ENCODE measurements at places on chromosomes 1 and 21.
A peak's percentile ranks its signal among the peaks of the same experiment; 100 is the strongest.

- DNase-seq: no peak
Measured at GRCh38 chr1:217079584-217079983, 356.4 kb upstream of the ESRRG start.

GRCh38 chr1:152107031-152107983 lies 7.9 kb downstream of the TCHH start:
- peak; percentile 1 for DNase-seq

GRCh38 chr1:230502306-230502705 lies 76.2 kb upstream of the PGBD5 start:
- no peak for DNase-seq

- DNase-seq: no peak
Measured at GRCh38 chr1:229991724-229992333, 75.2 kb upstream of the GALNT2 start.

- no peak for DNase-seq
Measured at GRCh38 chr1:157325220-157325619, 187.0 kb upstream of the ETV3 start.

DNA sequence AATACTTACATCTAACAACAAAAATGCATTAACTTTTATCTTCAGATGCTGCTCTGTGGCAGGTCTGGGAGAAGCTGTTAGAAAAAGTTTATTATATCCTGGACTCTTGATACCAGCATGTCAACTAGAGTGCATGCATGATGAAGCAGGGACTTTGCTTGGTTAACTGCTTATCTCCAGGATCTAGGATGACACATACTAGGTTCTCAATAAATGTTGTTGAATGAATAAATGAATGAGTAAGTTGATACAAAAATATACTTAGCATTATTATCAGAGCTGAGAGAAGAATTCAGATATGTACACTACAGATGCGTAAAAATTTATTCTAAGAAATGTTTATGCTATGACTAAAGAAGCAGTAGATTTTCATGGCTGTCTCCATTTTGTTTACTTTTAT lies 304.3 kb downstream of the LTN1 start:
- no peak for DNase-seq

DNA sequence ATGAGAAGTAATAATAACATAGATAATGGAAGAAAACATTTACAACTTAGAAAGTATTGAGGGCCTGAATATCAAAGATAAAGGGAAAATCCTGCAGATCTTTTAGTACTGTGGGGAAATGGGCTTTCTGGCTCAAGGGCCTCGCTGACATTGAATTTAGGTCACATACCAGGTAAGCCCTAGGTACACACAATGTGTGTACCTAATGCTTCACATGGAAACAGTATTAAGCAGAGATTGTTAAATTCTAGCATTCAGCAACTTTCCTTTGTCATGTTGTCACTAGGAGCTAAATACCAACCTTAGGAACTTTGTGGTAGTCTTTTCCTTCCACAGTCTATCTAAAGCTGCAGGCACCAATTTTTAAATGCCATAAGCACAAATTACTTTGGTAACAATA lies 49.7 kb downstream of the ODF2L start:
- DNase-seq: no peak

DNA sequence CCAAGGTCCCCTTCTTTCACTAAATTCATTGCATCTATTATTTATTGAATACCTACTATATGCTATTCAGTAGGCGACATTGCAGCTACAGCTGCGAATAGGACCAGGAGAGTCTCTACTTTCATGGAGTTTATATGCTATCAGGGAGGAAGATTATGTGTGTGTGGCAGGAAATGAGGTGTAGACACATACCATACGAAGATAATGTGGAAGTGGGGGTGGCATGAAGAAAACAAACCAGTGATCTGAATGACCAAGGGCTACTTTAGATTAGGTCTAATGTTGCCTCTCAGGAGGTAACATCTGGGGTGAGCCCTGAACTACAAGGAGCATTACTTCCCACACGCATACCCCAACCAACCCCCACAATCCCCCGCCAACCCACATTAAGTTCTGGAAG lies 1.0 kb upstream of the PPIH start:
- no peak for DNase-seq

GRCh38 chr1:7698641-7699040 lies 72.5 kb upstream of the VAMP3 start:
- no peak for DNase-seq

- no peak for DNase-seq
Measured at GRCh38 chr21:41881051-41881450, 1.9 kb upstream of the PRDM15 start.

GRCh38 chr1:64836802-64837201 lies 91.9 kb downstream of the RAVER2 start:
- DNase-seq: no peak

- no peak for DNase-seq
Measured at GRCh38 chr1:151729966-151730291, 8.6 kb downstream of the RIIAD1 start.

- no peak for DNase-seq
Measured at GRCh38 chr1:116540088-116540487, 30.7 kb downstream of the CD58 start.

DNA sequence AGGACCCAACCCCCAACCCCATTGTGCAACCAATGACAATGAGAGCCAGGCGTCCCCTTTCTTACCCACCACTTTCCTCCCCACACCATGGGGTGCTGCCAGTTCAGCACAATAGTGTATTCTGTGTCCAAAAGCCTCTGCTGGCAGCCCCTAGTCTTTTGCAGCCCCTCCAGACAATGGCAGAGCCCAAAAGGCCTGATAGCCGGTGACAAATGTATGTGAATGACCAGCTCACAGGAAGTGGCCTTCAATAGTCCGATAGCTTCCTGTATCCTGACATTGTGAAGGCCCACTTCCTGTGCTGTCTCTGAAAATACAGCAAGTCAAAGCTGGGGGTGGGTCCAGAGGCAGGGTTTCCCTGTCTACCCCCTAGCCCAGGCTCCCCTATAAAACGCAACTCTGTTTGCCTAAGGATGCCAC lies 16.6 kb downstream of the SMIM12 start:
- peak; percentile 24 for DNase-seq

GRCh38 chr1:50405814-50406213 lies 17.4 kb downstream of the DMRTA2 start:
- no peak for DNase-seq

DNA sequence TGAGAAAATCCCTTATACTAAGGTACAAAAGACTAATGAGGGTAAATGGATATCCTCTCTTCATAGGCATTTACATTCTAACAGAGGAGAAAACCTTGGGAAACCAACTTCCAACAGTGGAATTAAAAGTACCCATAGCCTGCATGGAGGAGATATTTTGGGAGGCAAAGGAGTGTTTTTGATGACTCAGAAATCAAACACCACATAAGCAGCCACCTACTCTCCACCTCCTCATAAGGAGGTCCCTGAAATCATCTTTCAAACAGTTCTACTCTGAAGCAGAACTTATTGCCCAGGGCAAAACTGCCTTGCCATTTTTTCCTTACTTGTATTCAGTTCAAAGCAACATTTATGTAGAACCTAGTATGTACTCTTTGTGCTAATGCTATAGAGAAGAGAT lies 211.3 kb downstream of the KCNH1 start:
- DNase-seq: no peak

Measured in kidney (tissue), 22 donors.